Natural killer cell (primary cell): ENCODE measurements at places on chromosomes 4 and X. TPM values are rescaled to one million over a fixed set of nuclear protein-coding genes. Genes with fewer than 3 reads are reported as not detected.

GRCh38 chr4:174117445-174117844 lies 166.0 kb downstream of the FBXO8 start:
- H3K27ac ChIP-seq: no peak overlapping the region
- no peak overlapping the region for H3K4me3 ChIP-seq
- DNase-seq: no peak
- no peaks in the 10 kb centered on the region for H3K4me1 ChIP-seq

The CBLL2 gene
- total RNA-seq: not detected

GRCh38 chr4:23134331-23134730 lies 441.6 kb downstream of the GBA3 start:
- no peak for DNase-seq
- H3K27me3 ChIP-seq: no peaks in the 10 kb centered on the region
- no peak overlapping the region for H3K4me3 ChIP-seq
- H3K27ac ChIP-seq: no peak overlapping the region

GRCh38 chr4:153081006-153081580 lies 123.2 kb upstream of the TRIM2 start:
- H3K27ac ChIP-seq: no peak overlapping the region
- peaks cover 45% of the 10 kb centered on the region for H3K4me1 ChIP-seq
- no peaks in the 10 kb centered on the region for H3K36me3 ChIP-seq
- no peaks in the 10 kb centered on the region for H3K27me3 ChIP-seq

DNA sequence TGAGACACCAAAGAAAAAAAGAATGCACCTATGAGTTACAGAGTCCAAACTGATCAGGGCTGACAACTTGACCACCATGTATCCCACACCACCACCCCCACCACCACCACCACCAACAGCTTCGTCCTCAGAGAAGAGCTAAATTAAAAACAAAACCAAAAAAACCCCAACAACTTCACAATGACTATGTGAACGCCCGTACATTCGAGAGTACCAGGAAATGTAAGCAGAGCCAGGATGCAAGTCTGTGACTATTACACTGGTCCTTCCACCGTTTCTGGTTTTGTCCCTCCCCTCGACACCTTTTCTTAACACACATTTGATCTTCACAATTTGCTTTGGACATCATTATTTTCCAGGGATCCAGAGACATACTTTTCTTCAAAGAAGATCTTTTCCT lies 51.0 kb downstream of the WFS1 start:
- H3K4me3 ChIP-seq: no peak overlapping the region
- H3K4me1 ChIP-seq: no peaks in the 10 kb centered on the region
- H3K36me3 ChIP-seq: no peaks in the 10 kb centered on the region
- H3K27me3 ChIP-seq: no peaks in the 10 kb centered on the region

- H3K4me3 ChIP-seq: no peak overlapping the region
- H3K36me3 ChIP-seq: no peaks in the 10 kb centered on the region
- H3K27ac ChIP-seq: no peak overlapping the region
- no peak for DNase-seq
- no peaks in the 10 kb centered on the region for H3K27me3 ChIP-seq
- H3K4me1 ChIP-seq: no peaks in the 10 kb centered on the region
Measured at GRCh38 chrX:113962343-113962742, 621.5 kb upstream of the HTR2C start.

- H3K36me3 ChIP-seq: no peaks in the 10 kb centered on the region
- peaks cover 5% of the 10 kb centered on the region for H3K27me3 ChIP-seq
- peak overlapping the region; percentile 9 for H3K4me3 ChIP-seq
- peaks cover 8% of the 10 kb centered on the region for H3K4me1 ChIP-seq
- no peak overlapping the region for H3K27ac ChIP-seq
Measured at GRCh38 chr4:140754918-140755773, 1.0 kb downstream of the TBC1D9 start.

- no peaks in the 10 kb centered on the region for H3K27me3 ChIP-seq
- no peak for DNase-seq
- H3K4me1 ChIP-seq: no peaks in the 10 kb centered on the region
- no peak overlapping the region for H3K27ac ChIP-seq
- H3K4me3 ChIP-seq: no peak overlapping the region
Measured at GRCh38 chrX:11478026-11478425, 184.8 kb downstream of the AMELX start.

DNA sequence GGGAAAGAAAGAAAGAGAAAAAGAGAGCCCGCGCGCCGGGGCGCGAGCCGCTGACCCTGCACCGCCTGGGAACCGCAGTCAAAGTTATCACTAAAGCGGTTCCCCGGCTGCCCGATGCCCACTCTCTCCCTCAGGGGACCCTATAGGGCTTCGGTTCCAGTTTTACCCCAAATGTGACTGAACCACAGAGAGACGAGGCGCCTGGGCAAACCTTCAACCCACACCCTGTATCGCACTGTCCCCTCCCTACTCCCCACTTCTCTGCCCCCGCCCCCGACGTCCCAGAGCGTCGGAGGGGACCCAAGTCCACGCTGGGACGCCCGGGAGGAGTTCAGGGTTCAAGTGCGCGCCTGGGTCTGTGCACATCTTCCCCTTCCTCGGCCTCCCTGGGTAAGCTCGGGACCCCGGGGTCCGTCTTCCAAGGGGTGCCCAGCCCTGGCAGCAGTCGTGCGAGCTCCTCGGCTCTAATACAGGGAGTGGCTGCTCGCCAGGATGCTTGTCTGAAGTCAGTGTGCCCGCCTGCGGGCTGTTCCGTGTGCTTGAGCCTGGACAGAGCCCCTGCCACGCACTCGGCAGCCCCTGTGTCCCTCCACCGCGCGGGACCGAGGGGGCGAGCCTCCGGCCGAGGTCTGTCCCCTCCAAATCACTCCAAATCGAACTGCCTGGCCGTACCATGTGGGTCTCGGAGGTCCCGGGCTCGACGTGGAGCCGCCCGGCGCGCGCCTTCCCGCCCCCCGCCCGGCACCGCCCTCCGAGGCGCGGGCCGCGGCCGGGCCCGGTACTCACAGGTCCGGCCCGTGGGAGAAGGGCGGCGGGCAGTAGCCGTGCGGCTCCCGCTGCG lies 960 bp downstream of the TRPC3 start:
- H3K4me1 ChIP-seq: peaks cover 14% of the 10 kb centered on the region
- no peaks in the 10 kb centered on the region for H3K36me3 ChIP-seq
- no peak overlapping the region for H3K27ac ChIP-seq
- DNase-seq: no peak
- peaks cover 10% of the 10 kb centered on the region for H3K27me3 ChIP-seq

DNA sequence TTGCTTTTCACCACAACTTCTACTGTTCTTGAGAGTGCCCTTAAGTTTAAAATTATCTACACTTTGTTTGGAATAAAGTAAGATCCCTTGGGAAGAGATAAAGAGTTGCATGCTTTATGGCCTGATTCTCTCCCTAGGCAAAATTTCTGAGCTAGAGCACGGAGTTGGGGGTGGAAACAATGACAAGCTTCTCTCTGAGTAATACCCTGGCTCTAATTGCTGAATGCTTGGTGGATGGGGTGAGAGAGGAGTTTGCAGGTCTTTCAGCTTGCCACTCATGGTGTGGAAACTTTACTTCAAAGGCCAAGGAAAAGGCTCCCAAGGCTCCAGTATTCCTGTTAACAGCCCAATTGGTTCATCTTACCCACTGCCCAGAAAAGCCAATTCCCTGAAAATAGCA lies 26.1 kb upstream of the PRDM8 start:
- no peaks in the 10 kb centered on the region for H3K36me3 ChIP-seq
- no peaks in the 10 kb centered on the region for H3K27me3 ChIP-seq
- DNase-seq: no peak
- H3K4me3 ChIP-seq: no peak overlapping the region
- H3K4me1 ChIP-seq: peaks cover 27% of the 10 kb centered on the region

GRCh38 chrX:8548446-8548845 lies 83.8 kb downstream of the VCX3B start:
- no peak for DNase-seq
- H3K27me3 ChIP-seq: no peaks in the 10 kb centered on the region
- H3K36me3 ChIP-seq: no peaks in the 10 kb centered on the region
- no peak overlapping the region for H3K27ac ChIP-seq

The PNMA6F gene
- not detected for total RNA-seq

The CYTL1 gene
- total RNA-seq: 1.00 TPM

The TMEM154 gene
- 10.5 TPM for total RNA-seq

- H3K27me3 ChIP-seq: no peaks in the 10 kb centered on the region
- DNase-seq: no peak
- no peak overlapping the region for H3K4me3 ChIP-seq
- no peak overlapping the region for H3K27ac ChIP-seq
- H3K36me3 ChIP-seq: no peaks in the 10 kb centered on the region
- H3K4me1 ChIP-seq: no peaks in the 10 kb centered on the region
Measured at GRCh38 chr4:166903408-166903807, 330.9 kb downstream of the SPOCK3 start.

The PWWP3B gene
- total RNA-seq: not detected

The CCDC158 gene
- not detected for total RNA-seq

DNA sequence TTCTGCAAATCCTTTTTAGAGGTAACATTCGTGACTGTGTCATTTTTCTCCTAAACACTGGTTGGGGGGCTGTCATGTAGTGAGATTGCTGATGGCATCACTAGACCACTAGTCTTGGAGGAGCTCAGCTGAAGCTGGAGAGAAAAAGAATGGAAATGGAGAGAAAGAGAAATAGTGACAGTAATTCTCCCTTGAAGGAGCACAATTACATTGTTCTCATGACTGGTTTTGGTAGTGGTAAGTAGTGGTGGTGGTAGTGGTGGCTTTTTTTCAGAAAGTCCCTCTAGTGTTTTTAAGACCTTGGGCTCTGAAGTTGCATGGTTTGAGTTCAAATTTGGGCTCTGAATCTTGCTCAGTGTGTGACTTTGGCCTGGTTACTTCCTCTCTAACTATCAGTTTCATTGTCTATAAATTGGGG lies 99.8 kb downstream of the LARP7 start:
- no peak overlapping the region for H3K27ac ChIP-seq
- no peak overlapping the region for H3K4me3 ChIP-seq
- H3K27me3 ChIP-seq: no peaks in the 10 kb centered on the region
- H3K4me1 ChIP-seq: no peaks in the 10 kb centered on the region

The SYN1 gene
- total RNA-seq: not detected

- H3K4me1 ChIP-seq: peaks cover 25% of the 10 kb centered on the region
- H3K4me3 ChIP-seq: no peak overlapping the region
- H3K27ac ChIP-seq: no peak overlapping the region
- H3K27me3 ChIP-seq: no peaks in the 10 kb centered on the region
Measured at GRCh38 chr4:17094876-17095210, 196.4 kb upstream of the LDB2 start.

DNA sequence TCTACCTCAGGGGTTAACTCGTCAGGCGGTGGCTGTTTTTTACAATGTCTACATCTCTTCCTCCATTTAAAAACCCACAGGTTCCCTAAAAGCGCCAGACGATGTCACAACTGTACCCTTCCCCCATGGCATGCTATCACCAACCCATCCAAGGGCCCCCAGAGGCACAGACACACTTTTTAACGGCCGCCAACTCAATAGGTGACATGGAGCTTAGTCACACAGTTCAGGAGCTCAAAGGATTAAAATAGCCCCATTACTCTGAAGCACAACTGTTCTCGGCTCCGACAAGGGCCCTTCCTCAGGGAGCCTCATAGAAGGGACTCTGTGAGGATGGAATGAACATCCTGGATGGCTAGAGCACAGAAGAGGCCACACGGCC lies 12.4 kb downstream of the SH3KBP1 start:
- DNase-seq: no peak
- no peaks in the 10 kb centered on the region for H3K27me3 ChIP-seq
- H3K4me3 ChIP-seq: no peak overlapping the region
- H3K4me1 ChIP-seq: peaks cover 38% of the 10 kb centered on the region

The ZNF157 gene
- 0.61 TPM for total RNA-seq

The HSFX2 gene
- total RNA-seq: not detected

The SPANXC gene
- total RNA-seq: not detected

GRCh38 chr4:176735300-176735699 lies 57.4 kb downstream of the VEGFC start:
- no peaks in the 10 kb centered on the region for H3K36me3 ChIP-seq
- H3K4me1 ChIP-seq: no peaks in the 10 kb centered on the region
- no peaks in the 10 kb centered on the region for H3K27me3 ChIP-seq
- no peak overlapping the region for H3K4me3 ChIP-seq
- DNase-seq: no peak

GRCh38 chr4:1559896-1560650 lies 124.0 kb downstream of the FAM53A start:
- DNase-seq: no peak
- H3K27me3 ChIP-seq: no peaks in the 10 kb centered on the region
- no peak overlapping the region for H3K4me3 ChIP-seq
- H3K27ac ChIP-seq: no peak overlapping the region

DNA sequence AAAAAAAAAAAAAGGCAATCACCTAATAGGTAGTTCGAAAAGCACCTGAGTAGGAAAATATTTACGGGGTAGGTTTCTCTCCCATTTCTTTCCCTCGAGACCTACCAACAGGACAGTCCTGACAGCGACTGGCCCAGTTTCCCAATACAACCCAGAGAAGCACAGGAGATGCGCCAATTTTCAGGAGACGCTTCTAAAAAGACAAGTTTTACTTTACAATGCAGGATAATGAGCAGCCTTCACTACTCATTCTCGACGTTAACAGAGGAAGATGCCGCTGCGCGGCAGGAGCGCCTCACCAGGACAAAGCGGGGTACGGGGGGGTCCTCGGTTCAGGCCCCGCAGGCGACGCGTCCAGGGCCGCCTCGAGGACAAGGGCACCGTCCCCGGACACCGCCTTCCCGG lies 708 bp downstream of the BCLAF3 start:
- peak; percentile 46 for DNase-seq
- H3K4me1 ChIP-seq: peaks cover 6% of the 10 kb centered on the region
- peak overlapping the region; percentile 67 for H3K4me3 ChIP-seq
- H3K27me3 ChIP-seq: no peaks in the 10 kb centered on the region

DNA sequence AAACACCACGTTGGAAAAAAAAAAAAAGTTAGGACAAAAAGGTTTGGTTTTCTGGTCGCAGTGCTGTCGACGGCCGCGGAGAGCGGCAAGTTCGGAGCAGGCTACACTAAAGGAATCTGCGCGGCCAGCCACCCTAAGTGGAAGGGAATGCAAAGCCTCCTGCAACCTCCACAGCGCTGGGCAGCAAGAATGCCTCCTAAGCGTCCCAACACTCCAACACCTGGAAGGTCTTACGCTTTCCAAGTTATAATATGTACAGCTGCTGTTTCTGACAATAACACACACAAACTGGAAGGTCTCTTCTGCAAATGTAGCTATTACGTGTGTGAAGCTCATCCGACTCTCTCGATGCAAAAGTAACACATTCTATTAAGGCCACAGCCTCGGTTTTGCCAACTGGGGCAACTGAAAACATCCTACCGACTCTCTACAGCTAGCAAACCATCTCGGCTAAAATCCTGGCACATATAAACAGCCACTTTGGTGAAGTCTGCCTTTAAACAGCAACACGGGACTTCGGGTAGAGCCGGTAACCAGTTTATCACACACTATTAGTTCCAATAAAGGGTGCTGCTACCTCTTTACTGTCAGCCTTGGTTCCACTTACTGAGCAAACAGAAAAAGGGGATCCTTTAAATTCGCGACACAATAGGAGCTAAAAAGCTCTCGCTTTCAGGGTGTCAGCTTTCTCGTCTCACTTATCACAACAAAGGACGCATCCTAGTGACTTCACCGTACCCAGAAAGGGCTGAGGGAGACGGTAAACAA lies 895 bp downstream of the SMIM14 start:
- peak overlapping the region; percentile 90 for H3K27ac ChIP-seq
- no peaks in the 10 kb centered on the region for H3K27me3 ChIP-seq
- DNase-seq: peak; percentile 35
- no peaks in the 10 kb centered on the region for H3K36me3 ChIP-seq

GRCh38 chr4:78022517-78022916 lies 34.6 kb upstream of the FRAS1 start:
- no peaks in the 10 kb centered on the region for H3K36me3 ChIP-seq
- H3K27ac ChIP-seq: no peak overlapping the region
- no peak for DNase-seq
- H3K27me3 ChIP-seq: no peaks in the 10 kb centered on the region
- H3K4me1 ChIP-seq: no peaks in the 10 kb centered on the region
